ENCODE measurements at places on chromosomes 2 and 18. TPM values are rescaled to one million over a fixed set of nuclear protein-coding genes. Genes with fewer than 3 reads are reported as not detected.

Gene TRIM43
- total RNA-seq = not detected

Gene UGT1A8
- not detected for total RNA-seq

Gene NGEF
- 3.4 TPM for total RNA-seq

Gene NT5C1B
- not detected for total RNA-seq

Gene ZNF396
- 0.65 TPM for total RNA-seq

Gene CHRNG
- total RNA-seq = not detected

Gene ACMSD
- not detected for total RNA-seq

Measured in smooth muscle cell of the umbilical artery (primary cell).